ENCODE measurements at places on chromosomes 4 and X.

DNA sequence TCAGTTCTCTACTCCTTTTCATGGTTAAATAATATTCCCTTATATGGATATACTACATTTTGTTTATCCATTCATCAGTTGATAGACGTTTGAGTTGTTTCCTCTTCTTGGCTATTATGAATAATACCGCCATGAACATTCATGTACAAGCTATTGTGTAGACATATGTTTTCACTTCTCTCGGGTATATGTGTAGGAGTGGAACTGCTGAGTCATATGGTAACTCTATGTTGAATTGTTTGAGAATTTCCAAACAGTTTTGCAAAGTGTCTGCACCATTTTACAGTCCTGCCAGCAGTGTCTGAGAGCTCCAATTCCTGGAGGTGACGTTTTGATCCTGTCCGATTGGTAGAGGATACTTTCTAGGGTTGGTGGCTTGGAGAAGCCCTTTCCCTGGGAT is 23.6 kb downstream of the PLAC1 start:
- DNase-seq: peak; percentile 70

- DNase-seq: no peak
These were observed 1120.2 kb downstream of the ARAP2 start for GRCh38 chr4:35124106-35124505.

DNA sequence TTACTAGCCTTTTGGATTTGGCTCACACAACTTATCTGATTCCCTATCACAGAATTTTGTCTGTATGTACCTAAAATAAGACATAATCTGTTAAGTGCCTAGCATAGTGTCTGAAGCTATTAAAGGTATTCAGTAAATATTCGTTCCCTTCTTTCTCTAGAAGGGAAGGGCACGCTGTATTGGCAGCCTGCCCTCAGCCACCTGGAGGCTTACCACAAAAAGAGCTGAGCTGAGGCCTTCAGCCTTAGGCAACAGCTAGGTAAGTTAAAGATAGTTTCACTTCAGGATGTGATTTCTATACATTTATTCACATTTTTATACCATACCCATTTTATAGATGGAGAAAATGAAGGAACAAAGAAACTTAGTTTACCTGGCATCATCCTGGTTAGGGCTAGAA is 400.0 kb upstream of the LCORL start:
- DNase-seq: no peak

- peak; percentile 11 for DNase-seq
These were observed 58.9 kb downstream of the CHIC2 start for GRCh38 chr4:54005475-54005874.

DNA sequence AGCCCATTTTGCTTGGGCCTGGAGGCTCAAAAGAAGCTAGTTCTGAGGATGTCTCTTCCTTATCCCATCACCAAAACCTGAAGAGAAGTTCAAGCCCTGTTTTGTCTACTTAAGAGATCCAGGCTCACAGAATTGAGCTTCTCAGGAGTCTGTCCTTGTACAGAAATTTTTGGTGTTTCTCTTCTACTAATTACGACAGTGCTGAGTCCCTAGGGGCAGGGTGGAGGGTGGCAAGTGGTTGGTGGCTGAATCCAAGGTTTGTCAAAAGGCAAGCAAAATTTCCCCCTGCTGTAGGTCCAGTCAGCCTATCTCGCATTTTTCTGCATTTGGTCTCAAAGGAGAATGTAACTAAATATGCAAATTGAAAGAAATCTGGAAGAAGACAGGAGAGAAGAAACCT is 377.9 kb downstream of the SMARCA1 start:
- no peak for DNase-seq

GRCh38 chr4:16608123-16608522 is 290.3 kb downstream of the LDB2 start:
- DNase-seq: no peak
